EL (cell line): ENCODE measurements at places on chromosomes 1 and 21.

DNA sequence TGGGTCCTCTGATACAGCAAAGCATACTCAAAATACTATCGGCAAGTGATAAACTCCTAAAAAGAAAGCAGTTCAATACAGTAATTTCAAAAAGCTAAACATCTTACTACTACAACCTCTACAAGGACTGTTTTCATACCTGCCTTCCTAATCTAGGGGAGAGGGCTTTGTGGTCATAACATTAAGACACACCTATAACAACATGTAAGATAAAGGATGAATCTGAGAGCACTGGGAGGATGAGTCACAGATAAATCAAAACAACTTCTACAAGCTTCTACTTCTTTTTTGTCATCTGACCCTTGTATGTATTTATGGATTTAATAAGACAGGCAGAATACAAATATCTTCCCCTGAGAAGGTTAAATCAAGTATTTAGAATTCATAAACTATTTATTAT lies 40.0 kb downstream of the LTN1 start:
- no peak for DNase-seq

DNA sequence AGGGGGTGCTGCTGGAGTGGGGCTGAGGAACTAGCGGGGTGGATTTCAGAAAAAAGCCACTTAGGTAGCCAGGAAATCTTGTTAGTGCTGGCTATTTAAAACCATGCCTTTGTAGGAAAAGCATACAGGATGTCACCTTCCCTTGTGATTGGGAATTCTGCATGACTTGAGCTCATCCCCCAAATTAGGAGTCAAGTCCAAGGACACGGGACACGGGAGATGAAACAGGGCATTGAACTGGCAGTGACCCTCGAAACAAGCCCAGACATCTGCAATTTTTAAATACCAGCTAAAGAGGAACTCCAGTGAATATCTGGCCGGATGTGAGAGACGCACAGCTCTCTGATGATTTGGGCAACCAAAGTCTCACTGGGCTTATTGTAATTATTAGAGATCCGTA lies 32.8 kb downstream of the C2CD2 start:
- DNase-seq: no peak

DNA sequence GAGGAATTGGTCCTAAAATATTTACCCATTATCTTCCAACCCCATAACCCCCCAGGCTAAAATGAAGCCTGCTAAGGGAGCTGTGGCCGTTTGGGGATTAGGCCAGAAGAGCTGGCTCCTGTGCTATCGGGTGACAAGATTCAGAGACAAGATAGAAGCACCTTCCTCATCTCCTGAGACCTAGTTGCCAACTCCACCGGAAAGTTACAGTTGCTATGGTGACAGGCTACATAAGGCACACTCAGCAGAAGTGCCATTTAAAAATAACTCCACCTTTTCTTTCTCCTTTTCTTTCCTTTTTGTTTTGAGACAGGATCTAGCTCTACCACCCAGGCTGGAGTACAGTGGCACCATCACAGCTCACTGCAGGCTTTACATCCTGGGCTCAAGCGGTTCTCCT lies 43.6 kb upstream of the ROR1 start:
- peak; percentile 21 for DNase-seq

DNA sequence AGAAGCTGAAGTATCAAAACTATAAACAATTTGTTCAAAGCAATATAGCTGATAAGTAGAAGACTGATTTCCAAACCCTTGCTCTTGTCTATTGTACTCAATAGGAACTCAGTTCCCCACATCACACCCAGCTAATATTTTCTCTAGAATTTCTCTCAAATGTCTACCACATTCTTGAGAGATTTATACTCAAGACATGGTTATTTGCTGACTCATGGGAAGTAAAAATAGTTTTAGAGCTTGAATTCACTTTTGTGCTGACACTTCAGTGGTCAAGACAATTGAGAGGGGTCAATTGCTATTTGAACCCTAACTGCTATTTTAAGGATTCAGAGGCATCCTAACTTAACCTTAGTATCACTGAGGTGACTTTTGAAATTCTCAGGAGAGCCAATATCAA lies 99.0 kb downstream of the TNNI3K start:
- DNase-seq: no peak

- no peak for DNase-seq
These were observed 31.6 kb downstream of the TGFB2 start for GRCh38 chr1:218376722-218377121.

DNA sequence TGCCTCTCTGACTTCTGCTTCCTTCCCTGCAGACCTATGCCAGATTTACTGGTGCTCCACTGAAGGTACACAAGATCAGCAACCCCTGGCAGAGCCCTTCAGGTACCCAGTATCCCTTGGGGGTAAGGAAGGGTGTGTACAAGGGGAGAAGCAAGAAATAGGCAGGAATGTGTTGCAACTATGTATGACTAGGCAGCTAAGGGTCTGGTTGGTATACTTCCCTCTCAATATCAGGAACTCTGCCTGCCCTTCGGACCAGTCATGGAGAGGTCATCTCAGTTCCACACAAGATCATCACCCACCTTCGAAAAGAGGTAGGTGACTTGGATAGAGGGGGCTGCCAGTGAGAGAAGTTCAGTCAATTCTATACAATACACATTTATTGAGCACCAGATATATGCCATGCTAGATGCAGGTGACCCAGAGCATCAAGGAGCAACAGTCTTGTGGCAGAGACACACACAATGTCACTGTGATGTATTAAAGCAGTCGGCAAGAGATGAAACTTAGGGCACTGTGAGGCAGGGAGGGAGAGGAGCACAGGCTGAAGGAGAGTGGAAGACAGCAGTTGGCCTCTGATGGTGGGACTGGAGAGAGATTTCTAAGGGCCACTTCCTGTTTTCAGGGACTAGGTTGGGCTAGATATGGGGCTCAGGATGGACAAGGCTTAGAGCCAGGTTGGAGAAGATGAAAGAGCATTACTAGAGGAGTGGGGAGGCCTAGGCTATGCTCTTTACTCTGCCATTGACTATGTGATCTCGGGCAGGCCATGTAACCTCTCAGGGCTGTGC lies 2.0 kb downstream of the MTX1 start:
- DNase-seq: no peak

DNA sequence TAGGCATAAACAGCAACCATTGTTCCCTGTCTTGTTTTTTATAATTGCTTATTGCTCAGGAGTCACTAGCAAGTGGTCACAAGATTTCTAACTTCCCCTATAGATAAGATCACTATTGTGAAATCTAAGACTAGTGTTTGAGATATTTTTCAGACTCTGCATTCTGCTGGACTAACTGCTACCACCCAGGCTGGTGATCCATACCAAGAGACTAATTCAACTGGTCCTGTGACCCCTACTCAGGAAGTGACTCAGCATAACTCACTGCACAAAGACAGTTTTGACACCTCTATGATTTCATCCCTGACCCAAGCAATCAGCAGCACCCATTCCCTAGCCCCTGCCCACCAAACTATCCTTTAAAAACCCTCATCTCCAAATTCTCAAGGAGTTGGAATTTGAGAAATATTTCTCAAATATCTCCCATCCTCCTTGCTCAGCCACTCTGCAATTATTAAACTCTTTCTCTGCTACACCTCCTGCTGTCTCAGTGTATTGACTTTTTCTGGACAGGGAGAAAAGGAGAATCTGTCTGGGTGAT lies 52.7 kb downstream of the TRIM33 start:
- DNase-seq: peak; percentile 84

- DNase-seq: no peak
These were observed 70.6 kb downstream of the LMO4 start for GRCh38 chr1:87399264-87399663.

GRCh38 chr1:217078078-217078690 lies 355.0 kb upstream of the ESRRG start:
- no peak for DNase-seq

DNA sequence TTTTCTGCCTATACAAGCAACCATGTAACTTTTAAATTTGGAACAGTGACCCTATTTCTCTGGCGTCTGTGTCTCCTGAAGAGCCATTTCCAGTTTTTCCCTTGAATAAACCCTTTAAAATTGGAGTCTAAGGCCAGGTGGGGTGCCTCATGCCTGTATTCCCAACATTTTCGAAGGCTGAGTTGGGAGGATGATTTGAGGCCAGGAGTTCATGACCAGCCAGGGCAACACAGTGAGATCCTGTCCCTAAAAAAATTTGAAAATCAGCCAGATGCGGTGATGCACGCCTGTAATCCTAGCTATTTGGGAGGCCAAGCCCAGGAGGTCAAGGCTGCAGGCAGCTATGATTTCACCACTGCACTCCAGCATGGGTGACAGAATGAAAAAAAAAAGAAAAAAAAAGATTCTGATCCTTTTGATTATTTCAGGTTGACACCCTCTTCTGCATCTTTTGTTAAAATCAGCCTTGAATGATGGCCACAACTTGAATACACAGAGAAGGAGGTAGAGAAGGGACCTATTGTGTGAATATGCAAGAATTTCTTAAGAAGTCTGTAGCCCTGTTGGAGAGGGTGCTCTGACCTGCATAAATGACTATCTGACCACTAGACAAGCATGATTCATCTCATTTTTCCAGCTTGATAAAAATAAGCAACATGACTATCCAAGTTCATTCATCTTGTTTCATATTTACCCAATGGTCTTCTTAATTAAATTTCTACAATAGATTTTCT lies 40.2 kb upstream of the PARP1 start:
- DNase-seq: peak; percentile 30

- DNase-seq: no peak
These were observed 93.5 kb downstream of the NAV1 start for GRCh38 chr1:201632364-201632952.
